Smooth muscle cell of bladder (primary cell): ENCODE measurements at places on chromosomes 4 and X. TPM values are rescaled to one million over a fixed set of nuclear protein-coding genes. Genes with fewer than 3 reads are reported as not detected.

The FTSJ1 gene
- total RNA-seq, result 33.6 and 35.8 TPM in 2 replicates

The MID1 gene
- 9.1 and 10.8 TPM in 2 replicates for total RNA-seq

The CCDC110 gene
- total RNA-seq, result 1.7 and 2.0 TPM in 2 replicates

The CD38 gene
- under 0.01 and 0.14 TPM in 2 replicates for total RNA-seq

The RTL9 gene
- under 0.01 and 0.14 TPM in 2 replicates for total RNA-seq

The FDCSP gene
- total RNA-seq, result not detected in 2 replicates

The AFF2 gene
- total RNA-seq, result under 0.01 TPM in 1 of 2 replicates, not detected in the other

The HNRNPH2 gene
- total RNA-seq, result 87.5 and 102 TPM in 2 replicates

The SH3TC1 gene
- 1.0 and 1.7 TPM in 2 replicates for total RNA-seq

The CTPS2 gene
- total RNA-seq, result 7.0 and 8.0 TPM in 2 replicates

The KLF8 gene
- total RNA-seq, result 0.71 and 0.74 TPM in 2 replicates

The GAGE2A gene
- not detected in 2 replicates for total RNA-seq

The SPATA18 gene
- 13.9 and 22.6 TPM in 2 replicates for total RNA-seq

The MGAT4D gene
- total RNA-seq, result not detected in 2 replicates

The HDAC6 gene
- 16.8 and 25.5 TPM in 2 replicates for total RNA-seq

The LONRF3 gene
- 0.28 and 1.8 TPM in 2 replicates for total RNA-seq
